ENCODE measurements at places on chromosomes 5 and 9.

- DNase-seq = no peak
These were observed 518.5 kb downstream of the NR2F1-AS1 start for GRCh38 chr5:93062548-93062947.

GRCh38 chr5:135553688-135554462, 18.1 kb upstream of the NEUROG1 start:
- no peak for DNase-seq

DNA sequence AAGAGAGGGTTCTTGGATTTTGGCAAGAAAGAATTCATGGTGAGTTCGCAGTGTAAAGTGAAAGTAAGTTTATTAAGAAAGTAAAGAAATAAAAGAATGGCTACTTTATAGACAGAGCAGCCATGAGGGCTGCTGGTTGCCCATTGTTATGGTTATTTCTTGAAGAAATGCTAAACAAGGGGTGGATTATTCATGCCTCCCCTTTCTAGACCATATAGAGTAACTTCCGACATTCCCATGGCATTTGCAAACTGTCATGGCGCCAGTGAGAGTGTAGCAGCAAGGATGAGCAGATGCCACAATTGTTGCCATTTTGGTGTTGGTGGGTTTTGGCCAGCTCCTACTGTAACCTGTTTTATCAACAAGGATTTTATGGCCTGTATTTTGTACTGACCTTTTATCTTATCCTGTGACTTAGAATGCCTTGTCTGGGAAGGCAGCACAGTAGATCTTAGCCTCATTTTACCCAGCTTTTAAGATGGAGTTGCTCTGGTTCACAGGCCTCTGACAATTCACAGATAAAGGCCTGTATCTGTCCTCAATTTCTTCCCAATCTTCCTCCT, 1026.1 kb upstream of the DMAC1 start:
- DNase-seq = no peak

DNA sequence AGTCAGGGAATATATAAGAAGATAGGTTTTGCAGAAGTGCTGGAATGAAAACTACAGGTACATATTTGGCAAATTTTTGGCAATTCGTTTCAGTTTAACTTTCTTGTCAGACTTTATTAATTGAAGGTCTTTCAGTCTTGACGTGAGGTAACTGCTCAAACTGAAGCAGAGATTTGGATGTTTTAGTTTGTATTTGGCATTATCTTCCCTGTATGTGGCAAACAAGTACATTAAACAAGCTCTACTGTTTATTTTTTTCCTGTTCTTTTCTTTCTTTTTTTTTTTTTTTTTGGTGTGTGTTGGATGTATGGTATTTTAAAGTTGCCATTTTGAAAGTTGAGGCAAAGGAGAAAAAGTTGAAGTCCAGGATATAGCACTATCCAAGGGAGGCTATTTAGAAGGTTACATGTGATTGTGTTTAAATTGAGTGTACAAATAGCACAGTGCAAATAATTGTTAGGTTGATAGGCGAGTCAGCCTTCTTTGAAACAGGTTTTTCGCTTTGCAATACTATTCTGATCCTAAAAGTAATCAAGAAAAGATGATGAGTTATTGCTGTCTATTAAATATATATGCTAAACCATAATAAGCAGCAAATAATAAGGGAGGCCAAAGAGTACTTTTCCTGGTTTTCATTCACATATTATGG, 2.2 kb downstream of the PBX3 start:
- DNase-seq = no peak

- no peak for DNase-seq
These were observed 17.9 kb upstream of the ASS1 start for GRCh38 chr9:130426883-130427282.

DNA sequence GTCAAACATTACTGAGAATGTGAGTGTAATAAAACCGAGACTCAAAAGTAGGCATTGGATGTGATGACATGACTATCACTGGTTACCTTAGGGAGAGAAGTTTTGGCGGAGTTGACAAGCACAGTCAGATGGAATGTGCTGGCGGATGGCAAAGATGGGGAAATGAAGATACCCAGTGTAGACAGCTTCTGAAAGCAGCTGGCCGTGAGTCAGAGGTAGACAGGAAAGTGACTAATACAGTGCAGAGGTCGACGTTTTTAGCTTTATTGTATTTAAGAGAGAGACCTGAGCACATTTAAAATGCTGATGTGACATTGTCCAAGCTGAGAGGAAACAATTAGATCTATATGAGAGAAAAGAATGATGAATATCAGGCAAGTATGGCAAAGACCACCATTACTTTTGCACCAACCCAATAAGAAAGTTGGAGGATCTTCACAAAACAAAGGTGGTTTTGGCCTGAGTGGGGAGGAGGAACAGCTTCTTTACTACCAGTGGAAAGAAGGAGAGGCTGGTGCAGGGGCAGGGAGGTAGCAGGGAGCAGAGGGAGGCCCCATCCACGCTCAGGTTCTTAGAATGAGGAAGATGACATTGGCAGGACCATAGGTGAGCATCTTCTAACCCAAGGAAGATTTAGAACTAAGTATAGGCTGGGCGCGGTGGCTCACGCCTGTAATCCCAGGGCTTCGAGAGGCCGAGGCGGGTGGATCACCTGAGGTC, 36.7 kb upstream of the KCNIP1 start:
- DNase-seq = no peak

DNA sequence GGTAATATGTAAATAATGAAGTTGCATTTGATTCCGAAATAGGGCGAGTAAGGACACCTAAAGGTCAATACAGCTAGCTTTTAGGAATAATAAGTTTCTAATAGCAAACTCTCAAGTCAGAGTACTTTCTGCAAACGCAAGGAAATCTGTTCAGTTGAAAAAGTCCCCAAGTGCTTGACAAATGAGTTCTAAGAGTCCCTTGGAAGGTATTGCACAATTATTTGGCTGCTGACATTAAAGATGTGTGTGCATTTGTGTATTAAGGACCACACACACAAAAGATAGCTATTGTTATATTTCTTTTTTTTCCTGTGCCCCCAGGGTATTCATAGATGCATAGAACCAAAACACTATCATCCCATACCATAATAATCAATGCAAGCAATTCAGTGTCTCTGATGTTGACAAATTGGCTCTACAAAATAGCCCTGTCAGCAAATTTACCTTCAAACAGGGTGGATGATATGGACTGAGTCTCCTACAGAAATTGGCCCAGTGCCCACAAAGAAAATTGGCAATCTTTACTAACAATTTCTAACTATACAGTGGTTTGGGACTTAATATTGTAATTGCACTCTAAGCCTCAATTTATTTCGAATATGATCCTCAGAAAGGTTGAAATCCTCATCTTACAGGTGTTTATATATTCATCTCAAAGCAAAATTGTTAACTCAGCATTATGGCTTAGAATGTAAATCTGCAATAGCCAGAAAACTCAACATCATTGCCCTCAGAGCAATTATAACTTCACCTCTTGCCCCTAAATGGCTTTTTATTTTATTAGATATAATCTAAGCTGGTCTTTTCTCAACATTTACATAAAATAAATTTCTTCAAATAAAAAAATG, 827.2 kb downstream of the MAT2B start:
- DNase-seq = no peak

GRCh38 chr9:71446473-71447411, 321.6 kb downstream of the CEMIP2 start:
- DNase-seq = no peak

- DNase-seq = no peak
These were observed 57.8 kb downstream of the ZNF462 start for GRCh38 chr9:106920701-106921283.

- DNase-seq = no peak
These were observed 116.7 kb downstream of the PPP2R2B start for GRCh38 chr5:146761811-146762210.

DNA sequence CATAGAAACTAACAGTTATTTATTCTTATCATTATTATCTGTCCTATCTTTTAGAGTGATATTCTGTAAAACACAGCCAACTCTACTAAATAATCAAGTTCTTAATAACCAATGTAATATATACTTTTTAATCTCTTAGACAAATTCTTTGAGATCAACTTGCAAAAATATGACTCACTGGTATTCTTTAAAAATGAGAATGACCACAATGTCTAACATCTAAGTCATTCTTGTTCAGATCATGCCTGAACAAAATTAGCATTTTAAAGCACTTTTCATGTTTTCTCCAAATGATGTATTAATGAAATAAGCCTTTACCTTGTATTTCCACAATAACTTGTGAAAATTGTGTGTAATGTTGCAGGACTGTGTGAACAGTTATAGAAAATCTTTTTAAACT, 356.9 kb upstream of the RGMB start:
- DNase-seq = no peak

- DNase-seq = no peak
These were observed 44.0 kb downstream of the NIPAL4 start for GRCh38 chr5:157504053-157504452.

DNA sequence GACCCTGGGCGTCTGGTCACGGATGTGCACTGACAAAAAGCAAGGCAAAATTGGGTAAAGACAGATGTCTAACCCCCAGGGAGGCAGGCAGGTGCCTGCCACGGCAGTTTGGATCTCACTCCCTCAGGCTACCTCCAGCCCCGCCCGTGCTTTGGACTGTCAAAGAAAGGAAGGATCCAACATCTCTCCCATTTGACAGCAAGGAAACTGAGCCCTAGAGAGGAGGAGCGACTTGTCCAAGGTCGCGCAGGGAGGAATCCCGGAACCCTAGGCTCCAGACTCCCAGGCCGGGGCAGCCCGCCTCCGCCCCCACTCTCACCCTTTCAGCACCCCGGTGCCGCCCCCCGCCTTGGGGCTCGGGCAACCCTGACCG, 376 bp downstream of the GOLGA1 start:
- DNase-seq = no peak

DNA sequence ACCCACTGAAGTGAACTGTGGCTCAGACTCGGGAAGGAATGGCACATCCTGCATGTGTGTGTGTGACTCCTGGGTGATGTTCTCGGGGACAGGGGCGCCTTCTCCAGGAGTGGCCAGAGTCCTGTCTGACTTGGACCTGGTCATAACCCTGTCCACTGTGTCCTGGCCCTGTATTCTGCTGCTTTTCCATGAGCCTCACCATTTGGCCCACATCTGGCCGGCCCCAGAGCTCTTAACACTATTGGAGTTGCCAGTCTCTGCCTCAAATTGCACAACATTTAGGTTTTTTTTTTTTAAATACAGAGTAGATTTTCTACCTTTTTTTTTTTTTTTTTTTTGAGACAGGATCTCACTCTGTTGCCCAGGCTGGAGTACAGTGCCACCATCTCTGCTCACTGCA, 278.3 kb upstream of the TUT7 start:
- no peak for DNase-seq

- DNase-seq = no peak
These were observed 3.5 kb downstream of the KDM4C start for GRCh38 chr9:6761306-6761705.

DNA sequence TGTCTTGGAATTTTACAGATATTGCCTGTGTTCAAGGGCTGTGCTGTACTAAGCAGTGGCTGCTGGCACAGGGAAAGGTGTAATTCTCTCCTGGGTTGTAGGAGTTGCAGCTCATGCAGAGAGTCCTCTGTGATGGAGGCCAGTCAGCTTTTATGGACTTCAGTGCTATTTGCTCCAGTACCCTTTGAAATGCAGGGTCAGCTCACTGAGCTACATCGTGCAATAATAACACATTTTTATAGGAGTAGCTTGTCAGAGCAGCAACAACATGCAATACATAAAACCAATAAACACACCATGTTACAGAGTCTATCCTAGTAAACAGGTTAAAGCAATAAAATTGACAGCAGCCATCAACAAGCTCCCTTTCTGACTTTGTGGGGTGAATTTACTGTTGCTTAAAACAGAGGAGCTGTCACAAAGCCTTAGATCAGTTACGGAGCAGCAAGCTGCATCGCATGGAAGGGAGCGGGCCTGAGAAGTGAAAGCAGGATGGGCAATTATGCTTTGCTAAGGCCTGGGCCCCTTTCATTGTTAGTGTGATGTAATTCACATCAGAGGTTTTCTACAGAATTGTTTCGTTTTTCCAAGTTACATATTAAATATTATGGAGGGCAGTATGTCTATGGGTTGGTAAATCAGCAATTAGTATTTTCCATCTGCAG, 16.8 kb downstream of the CD180 start:
- no peak for DNase-seq

DNA sequence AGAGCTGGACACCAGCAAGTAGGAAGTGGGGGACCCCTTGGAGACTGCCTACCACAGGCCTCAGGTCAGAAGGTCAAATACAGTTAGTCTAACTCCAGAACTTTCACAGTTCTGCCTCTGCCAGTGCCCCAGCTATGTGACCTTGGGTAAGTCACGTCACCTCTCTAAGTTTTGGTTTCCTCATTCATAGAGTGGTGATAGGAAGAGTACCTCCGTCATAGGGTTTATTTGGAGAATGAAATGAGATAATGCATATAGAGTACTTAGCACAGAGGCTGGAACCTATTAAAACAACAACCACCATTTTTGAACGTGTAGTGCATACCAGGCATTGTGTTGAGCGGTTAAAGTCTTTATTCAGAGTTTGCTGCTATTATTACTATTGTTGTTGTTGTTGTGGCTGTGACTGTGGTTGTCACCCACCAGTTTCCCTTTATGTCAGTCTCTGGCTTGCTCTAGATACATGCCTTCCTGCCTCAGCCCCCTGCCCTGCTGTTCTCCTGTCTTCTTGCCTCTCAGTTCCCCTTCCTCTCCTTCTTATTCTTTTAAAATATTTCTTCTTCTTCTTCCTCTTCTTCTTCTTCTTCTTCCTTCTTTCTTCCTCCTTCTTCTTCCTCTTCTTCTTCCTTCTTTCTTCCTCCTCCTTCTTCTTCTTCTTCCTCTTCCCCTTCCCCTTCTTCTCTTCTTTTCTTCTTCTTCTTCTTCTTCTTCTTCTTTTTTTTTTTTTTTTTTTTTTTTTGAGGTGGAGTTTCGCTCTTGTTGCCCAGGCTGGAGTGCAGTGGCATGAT, 67.8 kb downstream of the RALGPS1 start:
- no peak for DNase-seq

- DNase-seq = no peak
These were observed 4.9 kb downstream of the TOMM5 start for GRCh38 chr9:37587521-37587920.

GRCh38 chr9:77953590-77953989, 78.0 kb downstream of the GNAQ start:
- no peak for DNase-seq

DNA sequence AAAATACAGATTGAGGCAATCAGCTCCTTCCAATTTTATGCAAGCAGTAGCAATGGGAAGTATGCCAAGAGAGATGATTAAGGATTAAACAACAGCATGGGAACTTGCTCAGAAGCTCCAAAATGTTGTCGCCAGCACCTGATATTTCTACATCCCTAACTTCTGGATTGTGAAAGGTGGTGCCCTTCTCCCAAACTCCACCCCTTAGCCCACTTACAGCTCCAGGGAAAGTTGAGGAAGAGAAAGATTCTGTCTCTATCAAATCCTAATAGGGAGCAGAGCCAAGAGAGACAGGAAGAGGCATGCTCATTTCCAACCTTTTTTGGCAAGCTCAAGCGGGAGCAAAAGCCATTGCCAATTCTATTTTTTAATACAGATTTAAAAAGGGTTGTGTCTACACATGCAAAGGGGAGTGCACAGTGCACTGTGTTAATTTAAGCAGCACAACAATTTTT, 92.4 kb upstream of the NR3C1 start:
- DNase-seq = peak; percentile 62

- no peak for DNase-seq
These were observed 189.4 kb downstream of the CCDC192 start for GRCh38 chr5:127892467-127893207.

GRCh38 chr5:36694351-36694750, 87.9 kb downstream of the SLC1A3 start:
- DNase-seq = no peak

- DNase-seq = no peak
These were observed 25.1 kb upstream of the NOTCH1 start for GRCh38 chr9:136570916-136571315.

GRCh38 chr5:76379316-76379715, 23.8 kb upstream of the IQGAP2 start:
- DNase-seq = no peak

- no peak for DNase-seq
These were observed 266.4 kb upstream of the IRX4 start for GRCh38 chr5:2149195-2149539.
